GM23338 (cell line): ENCODE measurements at places on chromosomes 7 and 10. TPM values are rescaled to one million over a fixed set of nuclear protein-coding genes. Genes with fewer than 3 reads are reported as not detected.

The SAP25 gene
- 2.0 and 4.1 TPM in 2 replicates for total RNA-seq

The RADIL gene
- total RNA-seq, result 7.8 and 9.8 TPM in 2 replicates

The DNAJC9 gene
- total RNA-seq, result 27.8 and 33.2 TPM in 2 replicates

DNA sequence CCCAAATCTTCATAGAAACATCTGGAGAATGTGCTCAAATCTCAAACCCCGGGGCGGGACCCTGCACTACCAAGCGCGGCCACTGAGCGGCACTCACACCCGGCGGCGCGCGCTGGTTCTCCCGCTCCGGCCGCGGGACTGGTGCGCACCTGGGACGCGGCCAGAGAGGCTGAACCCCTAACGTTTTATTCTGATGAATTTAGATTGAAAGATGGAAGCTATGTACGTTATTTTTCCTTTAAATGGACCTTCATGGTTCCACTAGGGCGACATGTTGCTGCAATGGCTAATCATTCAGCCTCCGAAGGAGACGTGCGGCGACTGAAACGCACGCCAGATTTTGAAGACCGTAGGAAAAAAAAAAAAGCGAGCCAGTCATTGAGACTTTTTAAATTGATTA lies 107.0 kb upstream of the INSIG1 start:
- peak; percentile 79 for DNase-seq

GRCh38 chr7:133784486-133785001 lies 342.6 kb upstream of the LRGUK start:
- no peak for DNase-seq

GRCh38 chr10:22978287-22978686 lies 50.4 kb downstream of the ARMC3 start:
- no peak for DNase-seq

DNA sequence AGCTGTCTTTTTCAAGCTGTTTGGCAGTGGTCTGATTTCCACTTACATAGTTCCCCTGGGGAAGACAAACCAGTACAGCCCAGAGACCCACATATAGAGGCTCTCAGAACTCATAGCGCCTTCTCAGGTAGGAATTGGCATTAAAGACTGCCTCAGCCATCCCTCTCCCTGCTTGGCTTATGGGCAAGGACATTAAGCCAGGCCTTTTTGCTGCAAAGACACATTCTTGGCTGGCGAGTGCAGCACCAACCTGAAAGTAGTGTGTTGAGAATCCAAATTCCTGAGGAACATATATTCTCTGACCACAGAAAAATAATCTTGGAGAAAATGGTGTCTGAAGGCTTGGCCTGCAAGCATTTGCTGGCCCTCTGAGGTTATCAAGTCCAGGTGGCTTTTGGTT lies 39.2 kb upstream of the HPS1 start:
- peak; percentile 6 for DNase-seq

DNA sequence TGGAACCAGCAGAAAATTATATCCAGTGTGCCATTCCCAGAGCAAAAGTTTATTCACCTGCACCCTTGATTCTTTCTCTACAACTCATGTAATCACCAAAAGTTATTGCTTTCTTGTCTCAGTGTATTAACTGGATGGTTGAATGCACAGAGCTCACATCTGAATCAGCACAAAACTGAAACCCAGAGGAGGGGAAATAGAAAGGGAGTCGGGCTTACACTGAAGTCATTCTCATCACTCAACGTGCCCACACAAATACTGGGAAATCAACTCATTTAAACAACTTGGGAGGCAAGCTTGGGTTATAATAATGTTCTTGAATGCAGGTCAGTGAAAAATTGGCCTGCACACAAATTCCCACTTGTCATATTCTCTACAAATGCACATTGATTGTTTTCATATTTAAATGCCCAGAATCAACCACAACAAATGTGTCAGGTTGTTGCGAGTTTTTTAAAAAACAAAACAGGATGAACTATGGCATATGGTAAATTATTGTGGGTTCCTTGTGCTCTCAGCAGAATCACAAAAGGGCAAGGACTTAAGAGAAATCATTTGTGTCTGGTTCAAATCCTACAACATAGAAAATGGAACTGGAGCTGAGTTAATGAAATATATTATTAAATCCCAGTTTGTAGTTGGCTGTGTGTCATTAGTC lies 125.9 kb upstream of the NOBOX start:
- no peak for DNase-seq

- no peak for DNase-seq
Observed at GRCh38 chr7:155576416-155576815, 30.1 kb upstream of the CNPY1 start.

GRCh38 chr10:60801522-60801921 lies 23.2 kb downstream of the CDK1 start:
- DNase-seq, result no peak

DNA sequence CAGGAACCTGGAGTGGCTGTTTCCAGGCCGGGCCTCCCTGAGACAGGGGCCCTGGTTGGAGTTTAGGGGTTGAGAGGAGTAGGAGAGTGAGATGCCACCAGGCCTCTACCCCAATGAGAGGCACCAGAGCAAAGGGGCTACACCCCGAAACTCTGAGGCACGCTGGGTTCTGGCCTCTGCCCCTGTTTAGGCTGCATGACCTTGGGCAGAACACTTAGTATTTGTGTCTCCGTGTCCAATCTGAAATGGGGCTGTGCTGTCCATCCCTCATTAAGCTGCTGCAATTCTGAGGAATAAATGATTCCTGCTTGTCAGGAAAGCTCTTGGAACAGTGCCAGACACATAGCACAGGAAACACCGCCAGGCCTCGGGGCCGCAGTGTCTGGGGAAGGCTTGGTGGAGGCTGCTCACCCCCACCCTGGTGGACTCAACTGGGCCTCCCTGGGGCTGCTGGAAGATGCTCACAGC lies 40.5 kb upstream of the SAMD8 start:
- no peak for DNase-seq

DNA sequence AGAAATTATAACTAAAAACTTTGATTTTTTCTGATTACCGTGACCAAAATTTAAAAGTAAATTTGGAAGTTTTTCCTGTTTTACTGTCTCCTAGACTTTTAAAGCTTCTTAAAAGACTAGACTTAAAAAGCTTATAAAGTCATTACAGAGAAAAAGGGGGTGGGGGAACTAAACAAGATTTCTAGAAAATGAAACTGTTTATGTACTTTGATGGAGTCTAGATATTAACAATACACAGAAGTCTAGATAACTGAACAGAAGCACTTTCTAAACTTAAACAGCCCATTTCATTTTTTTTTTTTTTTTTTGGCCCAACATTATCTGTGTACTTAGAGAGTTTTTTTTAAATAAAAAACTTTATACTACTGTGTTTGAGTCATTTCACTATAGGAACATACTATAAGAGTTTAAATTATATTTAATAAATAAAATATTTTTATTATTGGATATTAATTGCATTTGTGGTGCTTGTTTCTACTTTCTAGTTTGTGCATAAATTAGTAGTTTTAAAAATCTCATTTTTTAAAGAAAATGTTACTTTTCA lies 98.5 kb downstream of the PHTF2 start:
- DNase-seq, result no peak

DNA sequence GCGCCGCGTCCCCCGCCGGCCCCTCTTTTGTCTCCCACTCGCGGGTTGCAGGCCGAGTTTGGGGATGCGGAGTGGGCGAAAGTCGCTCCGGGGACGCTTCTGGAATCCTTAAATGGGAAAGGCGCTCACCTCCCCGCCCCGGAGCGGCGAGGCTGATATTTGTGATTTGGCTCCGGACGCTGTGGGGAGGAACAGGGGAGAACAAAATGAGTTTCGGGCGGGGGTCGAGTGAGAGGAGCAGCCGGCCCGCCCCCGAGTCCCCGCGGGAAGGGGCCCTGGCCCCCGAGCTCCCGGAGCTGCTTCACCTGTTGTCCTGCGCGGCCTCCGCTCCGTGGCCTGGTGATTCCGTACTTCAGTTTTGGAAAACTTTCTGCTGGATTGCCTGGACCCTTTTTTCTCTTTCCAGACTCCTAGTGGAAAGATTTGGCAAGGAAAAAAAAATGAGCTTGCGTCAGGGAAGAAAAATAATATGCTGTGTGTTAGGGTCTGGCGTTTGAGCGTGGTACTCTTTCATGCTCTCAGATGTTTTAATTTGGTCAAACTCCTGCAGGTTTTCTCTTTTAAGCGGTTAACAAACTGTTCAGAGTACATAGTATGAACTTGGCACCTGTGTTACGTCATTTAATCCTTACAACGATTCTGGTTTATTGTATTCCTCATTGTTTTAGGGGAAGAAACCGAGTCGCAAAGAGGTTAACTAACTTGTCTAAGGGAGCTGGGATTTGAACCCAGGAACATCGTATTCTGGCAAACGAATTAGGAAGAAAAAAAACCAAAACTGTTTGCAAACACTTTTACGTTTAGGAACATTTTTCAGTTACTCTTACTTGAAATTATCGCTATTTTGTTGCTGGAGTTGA lies 924 bp downstream of the BMPR1A start:
- DNase-seq, result peak; percentile 50

GRCh38 chr7:29806995-29807841 lies 910 bp downstream of the WIPF3 start:
- DNase-seq, result peak; percentile 75

- DNase-seq, result no peak
Observed at GRCh38 chr10:37763132-37763531, 94.3 kb downstream of the ZNF248 start.

DNA sequence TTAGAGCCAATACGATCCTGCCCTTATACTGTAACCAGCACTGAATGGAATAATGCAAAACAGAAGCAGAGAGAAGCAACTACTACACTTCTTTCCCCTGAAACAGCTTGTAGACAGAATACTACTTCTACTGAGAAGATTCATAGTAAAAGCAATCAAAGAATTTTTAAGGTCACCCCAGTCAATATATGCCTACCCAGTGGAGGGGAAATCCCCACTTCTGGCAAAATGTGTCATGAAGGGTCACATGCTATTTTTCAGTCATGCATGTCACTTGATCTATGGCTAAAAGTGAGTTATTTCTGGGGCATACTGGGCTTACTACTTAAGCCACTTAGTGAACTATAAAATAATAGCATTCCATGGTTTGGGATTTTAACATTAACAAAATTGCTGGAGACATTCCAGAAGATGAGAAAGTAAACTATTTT lies 25.6 kb downstream of the IRF5 start:
- no peak for DNase-seq

- peak; percentile 89 for DNase-seq
Observed at GRCh38 chr10:30359373-30360206, 10.5 kb upstream of the MTPAP start.

DNA sequence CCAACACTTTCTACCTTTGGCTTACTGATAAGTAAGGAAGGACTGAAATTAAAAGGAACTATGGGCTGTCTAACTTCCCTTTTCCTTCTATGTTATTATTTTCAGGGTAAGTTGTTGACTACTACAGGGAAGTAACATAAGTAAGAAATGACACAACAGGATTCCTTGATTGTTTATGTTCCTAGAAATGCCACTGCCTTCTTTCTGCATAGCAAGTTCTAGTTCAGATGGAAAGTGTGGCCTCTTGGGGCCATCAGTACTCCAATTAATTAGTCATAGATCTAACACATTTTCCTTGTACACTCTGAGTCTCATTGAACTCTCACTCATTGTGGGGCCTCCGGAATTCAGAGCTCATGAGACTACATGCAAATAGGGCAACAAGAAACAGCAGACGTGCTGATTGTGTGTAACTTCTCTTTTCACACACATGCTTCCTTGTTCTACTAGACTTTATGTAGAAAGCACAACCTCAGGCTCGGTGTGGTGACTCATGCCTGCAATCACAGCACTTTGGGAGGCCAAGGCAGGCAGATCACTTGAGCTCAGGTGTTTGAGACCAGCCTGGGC lies 35.3 kb upstream of the HIBADH start:
- no peak for DNase-seq

DNA sequence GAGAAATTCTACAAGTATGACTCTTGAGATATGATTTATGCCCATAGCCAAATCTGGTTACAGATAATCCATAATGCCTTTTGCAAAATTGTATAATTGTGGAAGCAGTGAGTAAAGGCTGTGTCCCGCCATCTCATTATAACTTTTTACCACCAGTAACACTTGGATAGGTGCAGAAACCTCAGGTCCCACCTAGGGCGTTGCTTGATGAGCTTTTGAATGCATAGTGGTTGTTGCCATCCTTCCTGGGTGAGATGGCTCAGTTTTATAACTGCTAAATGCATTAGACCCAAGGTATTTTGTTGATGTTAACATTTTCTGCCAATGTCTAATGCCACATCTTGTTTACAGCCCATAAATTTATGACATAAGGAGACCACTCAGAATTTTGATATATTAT lies 42.9 kb downstream of the CFAP58 start:
- DNase-seq, result no peak

DNA sequence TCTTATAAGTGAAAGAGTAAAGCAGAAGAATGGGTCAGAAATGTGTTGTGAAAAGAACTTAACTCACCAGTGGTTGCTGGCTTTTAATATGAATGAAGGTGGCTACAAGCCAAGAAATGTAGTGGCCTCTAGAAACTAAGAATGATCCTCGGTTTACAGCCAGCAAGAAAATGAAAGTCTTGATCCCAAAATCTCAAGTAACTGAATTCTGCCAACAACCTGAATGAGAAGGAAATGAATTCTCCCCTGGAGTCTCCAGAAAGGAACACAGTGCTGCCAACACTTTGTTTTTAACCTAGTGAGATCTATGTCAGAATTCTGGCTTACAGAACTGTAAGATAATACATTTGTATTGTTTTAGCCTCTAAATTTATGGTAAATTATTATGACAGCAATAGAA lies 193.0 kb downstream of the FZD1 start:
- no peak for DNase-seq

DNA sequence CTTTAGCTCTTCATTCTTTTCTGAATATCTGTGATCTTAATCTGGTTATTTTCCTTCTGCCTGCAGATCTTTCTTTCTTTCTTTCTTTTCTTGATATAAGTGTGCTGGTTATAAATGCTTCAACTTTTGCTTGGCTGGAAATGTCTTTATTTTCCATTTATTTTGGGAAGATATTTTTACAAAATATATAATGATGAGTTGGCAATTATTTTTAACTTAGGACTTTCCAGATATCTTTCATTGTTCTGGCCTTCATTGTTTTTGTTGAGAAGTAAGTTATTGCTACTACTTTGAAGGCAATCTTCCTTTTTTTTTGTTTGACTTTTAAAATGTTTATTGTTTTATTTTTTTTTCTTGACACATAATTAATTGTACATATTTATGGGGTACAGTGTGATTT lies 75.3 kb downstream of the ZNF503 start:
- no peak for DNase-seq

- DNase-seq, result no peak
Observed at GRCh38 chr10:95998255-95998784, 45.1 kb upstream of the CCNJ start.

DNA sequence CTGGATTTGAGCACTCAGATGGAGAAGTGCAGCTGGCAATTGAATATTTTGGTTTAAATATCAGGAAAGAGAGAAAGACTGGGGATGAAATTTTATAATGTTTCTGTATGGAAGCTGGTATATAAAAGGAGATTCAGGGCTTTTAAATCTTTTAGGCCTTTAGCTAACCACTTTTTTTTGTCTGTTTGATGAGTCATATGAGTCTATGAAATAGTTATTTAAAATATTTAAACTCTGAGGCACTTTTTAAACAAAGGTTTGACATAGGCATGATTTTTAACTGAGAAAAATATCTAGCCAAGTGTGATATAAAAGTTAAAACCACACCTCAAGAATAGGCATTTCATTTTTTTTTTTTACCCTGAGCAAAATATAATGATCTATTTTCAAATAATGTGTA lies 944.3 kb downstream of the GATA3 start:
- no peak for DNase-seq

- DNase-seq, result no peak
Observed at GRCh38 chr7:87310790-87311419, 34.6 kb upstream of the CROT start.
